Head of caudate nucleus (tissue), 42 donors: ENCODE measurements at places on chromosomes 3 and 15.
A peak's percentile ranks its signal among the peaks of the same experiment; 100 is the strongest.

GRCh38 chr15:29888646-29889045 lies 66.4 kb upstream of the TJP1 start:
- DNase-seq: peak; percentile 63

GRCh38 chr3:114584734-114585371 lies 291.0 kb downstream of the TIGIT start:
- DNase-seq: no peak

DNA sequence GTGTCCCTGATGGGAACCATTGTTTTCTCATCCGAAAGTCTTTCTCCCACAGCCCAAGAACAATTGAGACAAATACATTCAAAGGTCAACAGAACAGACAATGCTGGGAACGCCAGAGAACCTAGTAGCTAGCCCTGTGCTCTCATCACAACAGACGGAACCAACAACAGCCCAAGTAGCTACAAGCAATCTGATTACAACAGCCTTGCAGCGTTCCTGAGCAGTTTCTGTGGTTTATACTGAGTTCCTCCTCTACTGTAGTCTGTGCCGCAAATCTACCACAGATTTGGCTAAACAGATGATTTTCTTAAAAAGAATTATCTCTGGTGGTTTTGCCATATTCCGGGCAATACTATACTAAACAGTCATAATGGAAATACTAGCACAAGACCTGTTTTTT lies 435.6 kb downstream of the MECOM start:
- no peak for DNase-seq

- DNase-seq: no peak
These were observed 18.2 kb downstream of the VGLL4 start for GRCh38 chr3:11625376-11626083.

DNA sequence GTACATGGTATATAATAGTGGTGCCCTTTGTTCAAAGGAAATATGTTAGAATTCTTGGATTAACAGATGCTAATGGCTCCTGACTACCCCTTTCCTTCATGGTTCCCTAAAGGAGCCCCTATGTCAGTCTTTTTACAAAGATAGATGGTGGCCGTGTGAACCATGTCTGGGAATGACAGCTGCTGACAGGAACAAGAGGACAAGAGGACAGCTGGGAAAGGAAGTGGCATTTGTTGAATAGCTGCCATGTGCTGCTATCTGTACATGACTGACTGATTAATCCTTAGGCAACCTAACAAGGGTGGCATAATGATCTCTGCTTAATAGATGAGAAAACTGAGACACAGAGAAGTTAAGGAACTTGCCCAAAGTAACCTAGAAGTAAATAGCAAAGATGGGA lies 321.7 kb downstream of the ZNF621 start:
- DNase-seq: no peak

GRCh38 chr3:42728668-42729364 lies 26.2 kb upstream of the HHATL start:
- DNase-seq: no peak

DNA sequence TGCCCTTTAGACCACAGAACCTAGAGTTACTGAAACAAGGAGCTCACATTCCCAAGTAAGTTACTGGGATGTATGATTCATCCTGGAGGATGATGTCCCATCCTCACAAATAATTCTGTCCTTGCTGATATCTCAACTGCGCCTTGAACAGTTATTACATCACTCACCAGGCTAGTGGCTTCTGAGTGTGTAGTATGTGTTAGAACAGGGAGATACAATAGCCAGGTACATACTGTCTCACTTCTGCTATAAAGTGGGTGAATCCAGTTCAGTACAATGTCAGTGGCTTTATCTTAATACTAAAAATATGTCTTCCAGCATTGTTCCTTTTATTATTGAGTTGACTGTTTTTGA lies 483.2 kb upstream of the FRG2C start:
- no peak for DNase-seq

DNA sequence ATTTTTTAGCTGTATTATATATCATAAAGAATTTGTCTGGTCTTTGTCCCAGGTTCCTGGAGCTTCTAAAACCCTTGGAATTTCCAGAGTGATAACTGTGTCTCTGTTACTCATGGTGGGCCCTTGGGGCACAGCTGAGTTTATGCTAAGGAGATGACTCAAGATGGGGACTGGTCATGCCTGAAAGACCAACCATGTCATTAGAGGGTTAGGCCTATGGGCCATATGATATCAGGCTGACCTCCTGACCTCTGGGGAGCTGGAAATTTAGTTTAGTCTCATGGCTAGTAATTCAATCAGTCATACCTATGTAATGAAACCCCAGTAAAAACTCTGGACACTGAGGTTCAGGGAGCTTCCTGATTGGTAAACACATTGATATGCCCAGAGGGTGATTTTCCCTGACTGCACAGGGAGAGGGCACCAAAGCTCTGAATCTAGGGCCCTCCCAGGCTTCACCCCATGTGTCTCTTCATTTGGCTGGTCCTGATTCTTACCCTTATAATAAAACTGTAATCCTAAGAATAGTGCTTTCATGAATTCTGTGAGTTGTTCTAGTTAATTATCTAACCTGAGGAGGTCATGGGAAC lies 69.6 kb downstream of the EEFSEC start:
- no peak for DNase-seq

DNA sequence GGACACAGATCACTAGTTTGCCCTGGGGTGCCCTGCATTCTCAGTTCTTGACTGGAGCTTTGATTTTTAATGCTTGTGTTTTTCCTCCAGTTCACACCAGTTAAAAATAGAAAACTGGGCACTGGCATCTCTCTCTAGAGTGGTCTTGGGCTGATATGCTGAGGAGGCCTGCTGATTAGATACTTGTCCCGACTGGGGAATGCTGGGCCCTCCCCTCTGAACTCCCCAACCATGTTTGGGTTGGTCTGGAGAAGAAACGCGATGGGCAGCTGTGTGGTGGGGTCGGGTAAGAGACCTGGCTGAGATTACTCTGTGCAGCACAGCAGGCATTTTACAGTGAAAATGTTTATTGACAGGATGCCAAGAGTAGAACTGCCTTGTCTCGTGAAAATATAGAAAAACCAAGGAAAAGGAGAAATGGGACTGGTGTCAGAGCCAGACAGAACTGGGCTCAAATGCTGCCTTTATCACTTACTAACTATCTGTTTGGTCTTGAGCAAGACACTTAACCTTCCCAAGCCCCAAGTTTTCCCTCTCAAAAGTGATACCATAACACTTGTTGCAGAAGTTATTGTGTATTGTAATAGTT lies 1.6 kb upstream of the ACTC1 start:
- no peak for DNase-seq

DNA sequence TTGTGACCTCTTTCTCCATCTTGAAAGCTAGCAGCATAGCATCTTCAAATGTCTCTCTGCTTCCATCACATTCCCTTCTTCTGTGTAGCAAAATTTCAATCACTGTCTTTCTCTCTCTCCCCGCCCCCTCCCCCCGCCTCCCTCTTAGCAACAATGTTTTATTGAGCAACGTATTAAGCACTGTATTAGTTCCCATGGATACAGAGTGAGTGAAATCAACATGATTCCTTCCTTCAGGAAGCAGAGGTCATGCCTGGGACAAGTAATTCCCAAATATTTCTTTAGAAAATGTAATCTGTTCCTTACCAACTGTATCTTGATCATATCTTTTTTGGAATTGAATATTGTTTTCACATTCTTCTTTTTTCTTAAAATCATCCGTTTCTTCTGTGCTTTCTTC lies 373.7 kb upstream of the NECTIN3 start:
- no peak for DNase-seq

- no peak for DNase-seq
These were observed 26.6 kb downstream of the GOLM2 start for GRCh38 chr15:44315126-44315525.

DNA sequence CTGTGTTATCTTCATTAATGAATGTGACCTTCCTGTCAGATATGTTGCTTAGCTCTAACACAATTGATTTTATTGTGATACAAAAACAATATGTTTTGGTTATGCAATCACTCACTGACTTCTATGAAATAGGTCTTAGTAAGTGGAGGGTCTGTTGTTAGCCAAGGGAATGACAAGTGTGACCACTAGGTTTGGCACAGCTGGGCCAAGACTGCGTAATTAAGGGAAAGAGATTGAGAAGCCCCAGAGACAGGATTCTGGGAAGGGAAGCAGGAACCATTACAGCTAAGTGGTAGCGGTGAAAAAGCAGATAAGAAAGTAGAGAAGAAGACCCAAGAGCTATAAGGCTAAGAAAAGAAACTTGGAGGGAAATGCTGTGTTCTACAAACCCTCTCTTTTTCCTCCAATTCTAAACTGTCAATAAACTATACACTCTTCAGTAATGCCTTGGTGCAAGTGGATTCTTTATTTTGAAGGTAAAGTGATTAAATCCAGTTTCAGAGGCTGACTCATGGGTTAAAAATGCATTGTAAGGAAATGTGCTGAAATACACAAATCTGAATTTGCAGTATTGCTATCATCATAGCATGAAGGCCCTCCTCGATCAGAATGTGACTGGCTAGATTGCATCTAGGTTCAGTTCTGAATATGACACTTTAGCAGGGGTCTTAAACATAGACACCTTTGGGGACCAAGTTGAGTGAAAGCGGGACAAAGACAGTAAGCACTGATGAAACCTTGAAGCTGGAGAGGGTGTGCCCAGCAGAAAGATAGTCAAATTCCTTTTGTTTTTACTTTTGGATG lies 26.1 kb downstream of the KCNMB2 start:
- DNase-seq: no peak

- no peak for DNase-seq
These were observed 773.7 kb upstream of the NR2F2 start for GRCh38 chr15:95556866-95557225.

DNA sequence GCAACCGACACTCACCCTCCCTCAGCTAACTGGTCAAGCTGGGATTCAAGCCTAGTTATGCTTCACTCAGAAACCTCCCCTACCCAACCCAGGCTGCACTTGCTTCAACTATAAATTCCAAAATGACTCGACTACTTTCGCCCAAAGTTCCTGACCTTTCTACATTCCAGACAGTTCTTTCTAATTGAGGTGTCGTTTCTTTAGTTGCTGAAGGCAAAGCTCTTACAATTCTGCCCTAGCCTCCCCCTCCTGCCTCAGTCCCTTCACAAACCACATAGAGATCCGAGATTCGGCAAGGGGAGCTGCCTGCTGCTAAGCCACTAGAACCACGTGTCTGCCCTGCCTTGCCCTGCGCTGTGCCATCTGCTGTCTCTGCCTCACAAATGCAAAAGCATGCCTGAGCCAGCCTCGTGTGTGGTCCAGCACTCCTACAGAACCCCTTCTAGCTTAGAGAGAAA lies 74.7 kb upstream of the SH3GL3 start:
- DNase-seq: no peak

DNA sequence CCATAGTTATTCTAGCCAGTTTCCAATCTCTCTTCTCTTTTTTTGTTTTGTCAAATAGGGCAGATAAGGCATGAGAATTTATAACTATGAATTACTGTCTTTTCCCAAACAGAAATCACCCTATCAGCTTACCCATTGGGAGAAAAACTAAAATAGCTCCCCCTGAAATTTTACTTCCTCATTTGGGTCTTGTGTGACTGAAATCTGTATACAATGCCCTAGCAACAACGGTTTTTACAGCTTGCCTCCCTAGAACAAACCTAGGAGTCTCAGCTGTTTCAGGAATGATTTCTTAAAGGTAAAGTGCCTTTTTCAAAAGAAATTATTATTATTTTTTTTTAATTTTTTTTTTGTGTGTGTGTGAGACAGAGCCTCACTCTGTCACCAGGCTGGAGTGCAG lies 56.8 kb downstream of the CD86 start:
- no peak for DNase-seq

DNA sequence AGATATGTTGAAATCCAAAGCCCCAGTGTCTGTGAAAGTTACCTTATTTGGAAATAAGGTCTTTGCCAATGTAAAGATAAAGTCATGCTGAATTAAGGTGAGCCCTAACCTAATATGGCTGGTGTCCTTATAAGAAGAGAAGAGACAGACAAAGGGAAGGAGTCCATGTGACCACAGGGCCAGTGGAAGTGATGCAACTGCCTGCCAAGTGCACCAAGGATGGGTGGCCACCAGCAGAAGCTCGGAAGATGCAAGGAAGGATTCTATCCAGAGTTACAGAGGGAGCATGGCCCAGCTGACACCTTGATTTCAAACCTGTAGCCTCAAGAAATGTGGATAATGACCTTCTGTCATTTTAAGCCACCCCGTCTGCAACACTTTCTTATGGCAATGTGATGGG lies 35.3 kb upstream of the PGPEP1L start:
- no peak for DNase-seq

DNA sequence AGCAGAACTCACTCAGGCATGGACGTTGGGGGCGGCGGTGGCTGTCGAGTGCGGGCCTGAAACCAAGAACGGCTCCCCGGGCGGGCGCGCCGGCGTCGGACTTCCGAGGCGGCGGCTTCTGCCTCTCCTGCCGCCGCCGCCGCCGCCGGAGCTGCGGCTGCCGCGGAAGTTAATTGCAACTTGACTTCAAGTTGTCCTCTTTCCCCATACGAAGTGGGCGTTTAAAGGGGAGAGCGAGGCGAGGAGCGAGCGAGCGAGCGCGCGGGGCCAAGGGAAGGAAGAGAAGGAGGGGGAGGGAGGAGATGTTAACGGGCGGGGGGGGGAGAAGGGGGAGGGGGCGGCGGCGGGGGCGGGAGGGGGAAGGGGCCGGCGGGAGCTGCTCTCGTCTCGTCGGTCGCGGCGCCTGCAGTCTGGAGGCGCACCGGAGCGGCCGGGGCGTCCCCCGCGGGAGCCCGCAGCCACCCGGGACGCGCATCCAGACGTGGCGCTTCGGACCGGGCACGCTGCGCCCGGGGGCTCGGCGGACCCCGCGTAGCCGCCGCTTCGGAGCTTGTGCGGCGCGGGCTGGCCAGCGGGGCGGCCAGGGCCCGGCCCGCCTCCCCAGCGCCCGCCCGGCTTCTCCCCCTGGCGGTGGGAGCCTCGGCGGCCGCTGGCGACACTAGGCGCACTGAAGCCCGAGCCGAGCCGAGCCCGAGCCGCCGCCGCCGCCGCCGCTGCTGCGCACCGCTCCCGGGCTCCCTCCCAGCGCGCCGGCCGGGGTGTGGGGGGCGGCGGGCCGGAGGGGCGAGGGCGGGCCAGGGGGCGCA lies 19.7 kb upstream of the SATB1 start:
- peak; percentile 72 for DNase-seq

- DNase-seq: no peak
These were observed 161.2 kb upstream of the NECTIN3 start for GRCh38 chr3:110910346-110910955.

GRCh38 chr3:42376344-42376798 lies 34.0 kb downstream of the LYZL4 start:
- DNase-seq: no peak

- DNase-seq: no peak
These were observed 983.8 kb downstream of the SI start for GRCh38 chr3:164094546-164094945.
